Thoracic aorta (tissue), 2 donors: ENCODE measurements at places on chromosomes 16 and 17. TPM values are rescaled to one million over a fixed set of nuclear protein-coding genes. Genes with fewer than 3 reads are reported as not detected.

The APPBP2 gene
- 33.1 TPM for total RNA-seq

The CNGB1 gene
- total RNA-seq = not detected

The DNAI2 gene
- not detected for total RNA-seq

The KRTAP2-3 gene
- not detected for total RNA-seq

The CALCOCO2 gene
- total RNA-seq = 122 TPM

GRCh38 chr17:57397402-57397801 is 141.1 kb downstream of the MSI2 start:
- no peak overlapping the region for H3K27ac ChIP-seq
- no peaks in the 10 kb centered on the region for H3K4me1 ChIP-seq
- no peaks in the 10 kb centered on the region for H3K27me3 ChIP-seq
- DNase-seq = no peak

- no peak overlapping the region for H3K27ac ChIP-seq
- H3K27me3 ChIP-seq = no peaks in the 10 kb centered on the region
- H3K4me1 ChIP-seq = no peaks in the 10 kb centered on the region
Measured at GRCh38 chr17:78108726-78109488, 19.6 kb downstream of the TMC6 start.

GRCh38 chr16:84088695-84089395 is 27.9 kb downstream of the MBTPS1 start:
- no peaks in the 10 kb centered on the region for H3K4me1 ChIP-seq
- DNase-seq = no peak
- peaks cover 48% of the 10 kb centered on the region for H3K36me3 ChIP-seq

- no peaks in the 10 kb centered on the region for H3K36me3 ChIP-seq
- no peak for DNase-seq
- H3K4me3 ChIP-seq = no peak overlapping the region
- H3K4me1 ChIP-seq = peaks cover 95% of the 10 kb centered on the region
- peak overlapping the region; percentile 77 for H3K27ac ChIP-seq
Measured at GRCh38 chr17:77382966-77383612, 242.3 kb downstream of the SEC14L1 start.

GRCh38 chr17:27575096-27575911 is 55.7 kb upstream of the LGALS9 start:
- no peaks in the 10 kb centered on the region for H3K4me1 ChIP-seq
- DNase-seq = no peak
- no peak overlapping the region for H3K4me3 ChIP-seq
- no peaks in the 10 kb centered on the region for H3K27me3 ChIP-seq
- no peak overlapping the region for H3K27ac ChIP-seq

DNA sequence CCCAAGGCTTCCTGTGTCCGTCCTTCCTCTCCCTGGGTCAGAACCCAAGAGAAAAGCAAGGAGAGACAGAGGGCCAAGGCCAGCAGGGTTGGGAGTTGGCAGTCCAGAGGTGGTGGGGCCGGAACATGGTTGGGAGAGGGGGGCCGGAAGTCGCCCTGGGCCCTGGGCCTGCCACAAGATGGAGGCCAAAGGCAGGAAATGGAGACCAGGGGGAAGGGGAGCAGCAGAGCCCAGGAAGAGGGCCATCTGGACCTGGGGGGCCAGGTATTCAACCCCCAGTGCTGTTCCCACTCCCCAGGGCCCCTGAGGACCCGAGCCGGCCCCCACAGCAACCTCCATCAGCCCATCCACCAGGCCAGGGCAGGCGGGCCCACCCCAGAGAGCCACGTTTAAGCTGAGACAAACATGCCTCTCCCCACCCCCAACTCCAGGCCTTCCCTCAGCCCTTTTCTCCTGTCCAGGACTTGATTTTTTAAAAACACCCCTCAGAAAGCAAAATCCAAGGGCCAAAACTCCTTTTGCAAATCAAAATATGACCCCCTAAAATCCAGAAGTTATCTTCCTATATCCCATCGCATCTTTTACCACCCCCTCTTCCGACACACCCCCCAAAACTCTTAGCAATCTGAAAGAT is 4.4 kb upstream of the BCL6B start:
- no peak for DNase-seq
- peaks cover 68% of the 10 kb centered on the region for H3K4me1 ChIP-seq
- peak overlapping the region; percentile 91 for H3K27ac ChIP-seq
